D721Med (cell line): ENCODE measurements at places on chromosomes 4 and X.

GRCh38 chrX:3576886-3577501 is 136.5 kb downstream of the PRKX start:
- no peak for DNase-seq

DNA sequence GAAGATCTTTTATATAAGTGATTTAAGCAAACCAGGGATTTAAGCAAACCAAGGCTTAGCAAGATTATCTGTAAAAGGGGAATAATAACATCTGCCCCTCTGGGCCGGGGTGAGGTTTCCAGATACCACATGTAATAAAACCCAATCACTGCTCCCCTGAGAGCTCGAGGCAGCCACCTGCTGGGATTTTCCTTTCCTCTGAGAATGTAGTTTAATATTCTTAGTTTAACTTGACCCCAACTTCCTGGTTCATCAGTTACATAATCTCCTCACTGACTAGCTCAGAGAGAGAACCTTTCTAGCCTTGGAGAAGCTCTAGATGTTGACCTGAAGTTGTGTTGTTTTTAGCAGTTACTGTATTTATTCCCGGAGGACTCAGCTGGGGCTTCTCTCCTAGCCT is 322.4 kb downstream of the ARHGAP10 start:
- no peak for DNase-seq

GRCh38 chrX:110012818-110013485 is 10.0 kb downstream of the TMEM164 start:
- no peak for DNase-seq

DNA sequence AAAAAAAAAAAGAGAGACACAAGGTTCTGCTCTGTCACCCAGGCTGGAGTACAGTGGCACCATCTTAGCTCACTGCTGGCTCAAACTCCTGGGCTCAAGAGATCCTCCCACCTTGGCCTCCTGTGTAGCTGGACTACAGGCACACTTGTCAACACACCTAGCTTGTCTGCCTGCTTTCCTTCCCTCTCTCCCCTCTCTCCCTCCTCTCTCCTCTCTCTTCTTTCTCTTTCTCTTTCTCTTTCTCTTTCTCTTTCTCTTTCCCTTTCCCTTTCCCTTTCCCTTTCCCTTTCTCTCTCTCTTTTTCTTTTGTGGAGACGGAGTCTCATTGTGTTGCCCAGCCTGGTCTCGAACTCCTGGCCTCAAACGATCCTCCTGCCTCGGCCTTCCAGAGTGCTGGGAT is 132.1 kb downstream of the DIPK2B start:
- no peak for DNase-seq

DNA sequence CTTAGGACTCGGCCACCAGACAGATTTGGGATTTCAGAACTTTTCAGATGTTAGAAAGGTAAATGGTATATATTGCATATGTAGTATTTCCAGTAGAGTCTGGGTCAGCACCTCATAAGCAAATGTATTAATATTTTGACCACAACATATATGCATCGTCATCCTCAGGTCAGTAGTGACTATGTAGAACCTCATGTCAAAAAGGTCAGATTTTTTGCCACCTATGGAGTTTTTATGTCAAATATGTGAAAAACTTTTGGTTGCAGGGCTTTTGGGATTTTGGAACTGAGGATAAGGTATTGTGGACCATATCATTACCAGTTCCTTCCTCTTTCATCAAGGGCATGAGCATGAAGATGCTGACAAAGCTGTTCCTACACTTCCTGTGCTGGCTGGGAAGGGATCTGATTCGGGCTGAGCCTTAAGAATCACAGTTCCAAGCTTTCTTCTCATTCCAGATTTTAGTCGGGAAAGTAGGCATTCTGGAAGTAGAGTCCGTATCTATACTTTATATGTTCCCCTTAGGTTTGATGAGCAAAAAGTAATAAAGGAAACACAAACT is 183.0 kb upstream of the PGRMC2 start:
- DNase-seq: no peak

DNA sequence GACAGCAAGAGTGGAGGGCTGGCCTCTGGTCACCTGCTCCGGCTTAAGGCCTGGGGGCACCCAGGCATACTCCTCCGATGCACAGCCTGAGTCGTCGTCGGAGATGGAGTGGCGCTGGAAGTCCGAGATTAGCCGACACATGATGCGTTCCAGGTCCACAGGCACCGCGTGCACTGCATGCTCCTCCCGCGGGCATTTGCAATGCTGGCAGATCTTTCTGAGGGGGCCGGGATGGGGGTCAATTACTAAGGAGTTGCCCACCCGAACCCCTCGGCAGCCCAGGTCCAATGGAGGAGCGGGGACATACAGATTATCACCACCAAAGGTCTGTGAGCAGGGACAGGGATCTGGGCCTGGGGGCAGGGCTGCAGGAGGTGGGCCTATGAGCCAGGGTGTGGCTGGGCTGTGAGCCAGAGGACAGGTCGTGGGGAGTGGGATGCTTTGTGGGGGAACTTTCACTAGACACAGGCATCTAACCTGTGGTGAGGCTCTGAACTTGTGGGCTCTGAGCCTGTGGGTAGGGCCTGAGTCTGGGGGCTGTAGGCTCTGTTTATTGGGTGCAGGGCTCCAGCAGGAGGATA is 2.4 kb downstream of the PRICKLE3 start:
- no peak for DNase-seq

DNA sequence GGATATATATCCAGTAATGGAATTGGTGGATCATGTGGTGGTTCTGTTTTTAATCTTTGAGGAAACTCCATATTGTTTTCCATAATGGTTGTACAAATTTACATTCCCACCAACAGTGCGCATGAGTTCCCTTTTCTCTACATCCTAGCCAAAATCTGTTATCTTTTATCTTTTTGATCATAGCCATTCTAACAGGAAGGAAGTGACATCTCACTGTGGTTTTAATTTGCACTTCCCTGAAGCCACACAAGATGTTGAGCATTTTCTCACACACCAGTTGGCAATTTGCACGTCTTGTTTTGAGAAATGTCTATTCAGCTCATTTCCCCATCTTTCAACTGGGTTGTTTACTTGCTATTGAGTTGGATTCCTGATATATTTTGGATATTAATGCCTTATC is 194.9 kb downstream of the CBLL2 start:
- no peak for DNase-seq

- DNase-seq: no peak
Observed at GRCh38 chr4:95059663-95060062, 301.9 kb downstream of the BMPR1B start.

DNA sequence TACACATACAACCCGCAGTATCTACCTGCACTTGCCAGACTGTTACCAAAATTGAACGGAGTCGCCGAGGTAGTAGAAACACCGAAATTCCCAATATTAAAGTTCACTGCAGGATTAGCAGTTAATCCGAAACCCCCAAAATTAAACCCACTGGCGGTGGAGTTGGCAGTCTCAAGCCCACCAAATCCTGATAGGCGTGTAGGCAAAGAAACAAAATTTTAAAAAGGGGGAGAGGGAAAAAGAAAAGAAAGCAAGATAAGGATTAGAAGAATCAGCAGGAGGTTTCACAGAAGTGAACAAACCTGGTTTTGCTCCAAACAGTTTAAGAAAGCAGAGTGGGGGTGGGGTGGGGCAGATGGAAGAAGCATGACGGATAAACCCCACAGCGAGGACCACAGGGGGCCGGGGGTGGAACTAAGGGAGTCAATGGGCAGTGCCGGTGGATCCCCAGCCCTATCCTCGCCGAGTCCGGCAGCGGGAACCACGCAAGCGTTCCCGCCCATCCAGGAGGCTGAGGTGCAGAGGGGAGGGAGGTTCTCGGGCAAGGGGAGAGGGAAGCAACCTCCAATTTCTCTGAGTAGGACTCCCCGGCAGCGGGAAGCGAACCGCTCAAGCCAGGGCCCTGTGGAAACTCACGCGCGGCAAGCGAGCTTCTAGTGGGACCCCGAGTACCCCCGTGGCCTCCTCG is 599 bp downstream of the NUP54 start:
- DNase-seq: peak; percentile 47

- no peak for DNase-seq
Observed at GRCh38 chr4:112288455-112288854, 2.8 kb upstream of the TIFA start.

DNA sequence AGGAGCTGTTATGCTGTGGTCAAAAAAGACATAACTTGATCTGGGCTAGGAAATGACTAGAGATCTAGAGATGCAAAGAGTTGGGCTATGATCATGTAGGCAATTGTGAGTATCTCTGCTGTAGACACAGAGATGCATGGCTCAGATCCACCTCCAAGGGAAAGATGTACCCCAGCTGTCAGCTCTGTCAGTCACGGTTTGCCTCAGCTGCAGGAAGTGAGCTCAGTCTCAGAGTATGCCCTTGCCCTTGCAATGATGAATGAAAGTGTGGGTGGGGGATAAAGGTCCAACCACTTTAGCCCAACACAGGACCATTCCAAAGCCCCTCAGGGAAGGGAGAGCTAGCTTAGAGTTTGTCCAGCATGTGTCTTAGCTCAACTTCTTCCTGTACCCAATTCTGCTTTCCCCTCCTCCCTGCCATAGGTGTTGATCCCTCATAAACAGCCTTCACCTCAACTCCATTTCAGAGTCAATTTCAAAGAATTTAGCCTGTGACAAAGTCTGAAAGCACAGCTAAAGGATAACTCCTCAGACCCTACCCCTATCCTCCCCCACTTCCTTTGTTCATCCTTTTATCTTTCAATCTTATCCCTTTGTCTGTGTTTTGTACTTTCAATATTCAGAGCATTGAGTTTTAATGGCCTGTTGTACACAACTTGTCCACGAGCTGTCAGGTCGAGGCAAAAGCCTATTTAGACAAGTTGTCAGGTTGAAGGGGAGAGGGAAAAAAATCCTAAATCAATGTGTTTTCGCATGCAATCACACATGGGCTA is 90.6 kb downstream of the MID1IP1 start:
- DNase-seq: no peak
